Peyer's patch (tissue), 4 donors: ENCODE measurements at places on chromosomes 1 and 21.

DNA sequence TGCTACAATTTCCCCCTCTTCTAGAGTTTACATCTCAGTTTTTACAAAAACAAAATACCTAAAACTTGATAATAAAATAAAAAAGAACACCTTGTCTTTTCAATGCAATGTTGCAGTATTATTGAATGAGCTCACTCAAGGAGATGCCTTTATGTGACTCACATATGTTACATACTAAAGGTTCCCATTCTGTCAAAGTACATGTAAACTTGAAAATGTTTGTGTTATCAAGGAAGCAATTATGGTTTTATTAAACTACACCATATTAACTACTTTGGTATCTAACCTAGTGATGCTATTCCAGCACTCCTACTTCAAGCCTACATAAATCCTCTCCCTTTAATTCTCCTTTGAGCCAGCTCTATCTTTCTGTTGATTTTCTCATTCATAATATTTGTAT lies 658.3 kb downstream of the PTPRC start:
- H3K27me3 ChIP-seq: no peaks in the 10 kb centered on the region
- no peak overlapping the region for H3K27ac ChIP-seq
- H3K36me3 ChIP-seq: no peaks in the 10 kb centered on the region
- DNase-seq: no peak

DNA sequence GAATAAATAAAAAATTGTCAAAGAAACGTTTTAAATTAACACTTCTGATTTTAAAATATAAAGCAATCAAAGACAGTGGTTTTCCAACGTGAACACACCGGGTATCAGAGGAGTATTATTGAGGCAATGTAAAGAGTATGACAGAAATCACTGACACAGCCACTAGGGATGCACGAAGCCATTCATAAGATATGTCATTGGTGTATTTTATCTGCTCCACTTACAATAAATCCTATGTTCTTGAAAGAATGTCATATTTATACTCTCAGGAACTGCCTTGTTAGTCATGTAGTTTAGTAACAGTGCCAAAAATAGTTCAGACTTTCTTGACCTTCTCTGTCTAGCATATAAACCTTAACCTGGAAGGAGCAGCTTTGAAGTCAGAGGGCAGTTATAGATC lies 835.0 kb upstream of the NCAM2 start:
- H3K27me3 ChIP-seq: no peaks in the 10 kb centered on the region

DNA sequence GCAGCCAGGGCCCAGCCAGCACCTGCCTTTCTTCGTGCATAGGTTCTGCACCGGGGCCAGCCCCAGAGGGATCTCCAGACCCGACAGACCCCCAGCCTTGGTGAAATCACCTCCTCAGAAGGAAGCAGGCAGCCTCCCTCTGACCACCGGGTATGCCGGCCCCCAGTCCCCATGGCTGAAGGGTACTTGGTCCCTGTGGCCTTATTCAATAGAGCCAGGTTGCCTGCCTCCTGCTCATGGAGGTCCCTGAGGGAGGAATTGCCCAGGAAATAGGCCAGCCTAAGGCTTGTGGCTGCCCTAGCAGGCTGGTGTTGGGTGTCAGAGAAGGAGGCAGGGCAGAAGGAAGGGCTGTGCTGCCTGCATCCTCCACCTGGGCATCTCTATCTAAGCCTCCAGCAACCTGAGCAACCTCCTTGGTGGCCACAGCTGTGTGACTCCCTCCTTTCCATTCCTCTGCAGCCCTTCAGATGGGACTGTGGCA lies 338.2 kb upstream of the VAMP3 start:
- H3K27me3 ChIP-seq: no peaks in the 10 kb centered on the region
- no peak overlapping the region for H3K27ac ChIP-seq
- no peaks in the 10 kb centered on the region for H3K4me1 ChIP-seq
- no peak for DNase-seq
- H3K36me3 ChIP-seq: no peaks in the 10 kb centered on the region

DNA sequence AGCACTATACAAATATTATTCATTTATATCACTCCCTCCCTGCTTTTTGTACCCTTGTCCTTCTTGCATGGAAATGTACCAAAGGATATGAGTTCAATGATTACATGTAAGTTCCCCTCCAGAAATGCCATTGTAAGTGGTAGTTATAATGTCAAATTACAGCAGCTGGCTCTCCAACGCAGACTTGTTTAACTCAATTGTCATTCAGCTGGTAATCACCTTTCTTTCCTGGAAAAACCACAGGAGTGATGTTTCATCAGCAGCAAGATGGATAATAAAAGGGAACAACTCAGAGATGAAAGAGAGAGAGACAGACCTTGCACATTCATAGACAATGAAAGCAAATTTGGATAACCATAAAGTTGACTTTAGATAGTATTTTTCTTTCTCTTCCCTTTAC lies 578.6 kb upstream of the PBX1 start:
- no peaks in the 10 kb centered on the region for H3K36me3 ChIP-seq
- no peak overlapping the region for H3K27ac ChIP-seq
- no peak for DNase-seq
- no peak overlapping the region for H3K4me3 ChIP-seq
- H3K27me3 ChIP-seq: no peaks in the 10 kb centered on the region
- H3K4me1 ChIP-seq: no peaks in the 10 kb centered on the region

GRCh38 chr1:185045814-185046492 lies 595 bp downstream of the RNF2 start:
- DNase-seq: no peak
- peak overlapping the region; percentile 64 for H3K27ac ChIP-seq
- peak overlapping the region; percentile 87 for H3K4me3 ChIP-seq
- H3K4me1 ChIP-seq: peaks cover 13% of the 10 kb centered on the region

DNA sequence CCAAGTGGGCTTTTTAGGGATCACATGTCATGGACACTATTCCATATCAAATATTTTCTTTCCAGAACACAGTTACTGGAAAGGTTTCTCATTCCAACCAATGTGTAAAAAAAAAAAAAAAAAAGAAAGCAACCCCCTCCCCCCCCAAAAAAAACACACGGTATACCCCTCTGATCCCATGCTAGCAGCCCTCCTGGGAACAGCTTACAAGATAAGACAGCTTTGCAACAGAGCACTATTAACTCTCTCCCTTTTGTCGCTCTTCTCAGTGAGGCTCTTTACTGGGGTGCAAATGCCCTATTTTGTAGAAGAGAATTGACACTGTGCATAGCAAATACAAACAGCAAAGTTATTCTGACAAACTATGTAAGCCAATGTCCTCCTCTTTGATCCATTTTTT lies 161.2 kb downstream of the NTMT2 start:
- no peaks in the 10 kb centered on the region for H3K36me3 ChIP-seq
- no peaks in the 10 kb centered on the region for H3K27me3 ChIP-seq
- no peak overlapping the region for H3K27ac ChIP-seq
- no peak for DNase-seq
- H3K4me1 ChIP-seq: no peaks in the 10 kb centered on the region

DNA sequence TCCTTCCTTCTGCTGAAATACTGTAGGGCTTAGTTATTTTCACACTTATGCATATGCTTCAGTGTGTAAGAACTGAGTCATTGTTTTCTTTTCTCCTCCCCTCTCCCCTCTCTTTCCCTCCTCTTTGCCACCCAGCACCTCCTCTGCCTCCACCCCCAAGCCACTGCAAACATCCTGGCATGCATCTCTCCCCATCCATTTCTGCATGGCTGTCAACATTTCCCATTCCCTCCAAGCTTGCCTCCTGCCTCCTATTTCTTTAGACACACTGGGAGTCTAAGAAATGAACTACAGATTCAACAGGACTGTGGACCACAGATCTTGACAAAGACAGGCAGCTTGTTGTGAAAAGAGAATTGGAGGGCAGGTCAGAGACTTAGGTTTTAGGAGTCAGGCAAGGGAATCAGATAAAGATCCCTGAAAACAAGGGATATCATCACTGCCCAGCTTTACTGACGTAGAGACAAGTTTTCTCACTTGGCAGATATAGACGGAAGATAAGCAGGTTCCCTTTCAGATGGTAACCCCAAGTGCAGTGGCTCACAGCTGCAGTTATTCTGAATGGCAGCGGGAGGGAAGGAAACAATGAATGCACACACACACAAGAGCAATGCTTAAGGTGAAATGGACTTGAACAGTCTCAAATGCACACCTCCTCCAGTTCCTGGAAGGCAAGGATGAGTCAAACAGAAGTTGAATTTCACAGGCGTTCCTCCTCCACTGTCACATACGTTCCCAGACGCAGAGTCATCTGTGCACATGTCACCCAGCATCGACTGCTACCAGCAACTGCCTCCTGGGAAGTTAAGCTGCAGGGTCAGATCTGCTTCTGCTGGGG lies 56.1 kb downstream of the HIVEP3 start:
- no peak overlapping the region for H3K27ac ChIP-seq
- no peaks in the 10 kb centered on the region for H3K27me3 ChIP-seq
- no peak overlapping the region for H3K4me3 ChIP-seq
- no peaks in the 10 kb centered on the region for H3K4me1 ChIP-seq
- DNase-seq: no peak

DNA sequence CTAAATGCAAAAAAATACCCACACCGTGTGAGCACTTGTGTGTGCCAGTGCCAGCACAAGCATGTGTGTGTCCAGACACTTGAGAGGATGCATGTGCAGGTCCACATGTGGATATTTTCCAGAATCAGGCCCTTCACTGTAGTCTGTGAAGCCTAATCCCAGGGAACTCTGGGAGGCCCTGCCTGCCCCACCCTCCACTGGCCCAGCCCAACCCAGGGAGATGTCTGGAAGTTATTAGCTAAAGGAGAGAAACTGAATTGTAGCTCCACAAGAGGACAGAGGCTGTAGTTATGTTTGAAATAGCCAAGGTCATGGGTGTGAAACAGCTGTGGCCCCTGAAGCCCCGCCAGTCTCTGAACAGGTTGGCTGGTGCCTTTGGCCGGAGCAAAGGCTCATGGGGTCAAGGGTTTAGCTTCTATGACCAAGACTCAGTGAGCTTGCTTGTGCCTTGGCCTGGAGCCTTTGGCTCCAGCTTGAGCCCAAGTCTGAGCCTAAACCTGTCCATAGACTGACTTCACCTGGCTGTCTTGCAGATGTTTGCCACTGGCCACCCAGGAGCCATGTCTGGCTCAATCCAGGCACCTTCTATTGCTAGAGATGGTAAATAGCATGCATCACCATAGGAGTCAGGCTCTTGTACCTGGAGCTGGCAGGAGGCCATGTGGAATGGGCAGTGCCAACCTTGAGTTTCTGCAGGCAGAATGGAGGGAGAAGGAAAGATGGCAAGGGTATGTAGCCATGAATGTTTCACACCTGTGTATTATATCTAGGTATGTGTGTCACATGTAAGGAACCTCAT lies 69.9 kb downstream of the TMEM53 start:
- no peaks in the 10 kb centered on the region for H3K4me1 ChIP-seq
- no peak overlapping the region for H3K4me3 ChIP-seq
- H3K27me3 ChIP-seq: no peaks in the 10 kb centered on the region
- no peaks in the 10 kb centered on the region for H3K36me3 ChIP-seq
- no peak for DNase-seq

DNA sequence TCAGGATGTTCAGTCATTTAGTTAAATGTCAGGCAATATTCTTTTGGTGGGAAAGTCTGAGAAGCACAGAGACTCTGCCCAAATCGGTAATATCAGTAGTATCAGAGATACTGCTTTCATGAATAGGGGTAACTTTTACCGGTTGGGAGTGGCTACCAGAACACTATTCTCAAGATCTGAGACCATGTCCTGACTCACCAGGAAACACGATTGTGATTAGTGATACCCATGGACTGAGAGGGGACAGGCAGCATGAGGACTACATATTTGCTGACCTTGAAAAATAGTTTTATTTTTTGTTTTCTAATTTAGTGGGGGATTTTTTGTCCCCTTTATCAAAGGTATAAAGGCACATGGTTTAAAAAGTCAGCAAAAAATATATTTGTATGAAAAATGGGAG lies 76.0 kb upstream of the NEK2 start:
- no peaks in the 10 kb centered on the region for H3K4me1 ChIP-seq
- H3K36me3 ChIP-seq: no peaks in the 10 kb centered on the region
- H3K27me3 ChIP-seq: no peaks in the 10 kb centered on the region

DNA sequence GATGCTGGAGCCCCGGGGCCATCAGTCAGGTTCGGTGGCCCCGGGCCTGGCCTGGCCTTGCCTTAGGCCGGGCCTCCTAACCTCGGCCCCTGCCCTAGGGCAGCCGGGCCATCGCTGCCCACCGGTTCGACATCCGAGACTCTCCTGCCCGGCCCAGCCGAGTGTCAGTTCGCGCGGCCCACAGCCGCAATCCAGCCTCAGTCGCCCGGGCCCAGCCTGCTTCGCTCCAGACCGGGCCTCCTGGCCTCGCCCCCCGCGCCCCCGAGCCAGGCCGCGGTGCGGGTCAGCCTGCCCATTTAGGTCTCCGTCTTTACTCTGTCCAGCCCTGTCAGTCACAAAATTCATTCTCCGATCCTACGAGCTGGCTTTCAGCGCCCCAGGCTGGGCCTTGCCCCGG lies 777 bp downstream of the LRRC41 start:
- peak overlapping the region; percentile 93 for H3K27ac ChIP-seq
- H3K4me3 ChIP-seq: peak overlapping the region; percentile 78
- H3K4me1 ChIP-seq: no peaks in the 10 kb centered on the region
- H3K36me3 ChIP-seq: peaks cover 10% of the 10 kb centered on the region

DNA sequence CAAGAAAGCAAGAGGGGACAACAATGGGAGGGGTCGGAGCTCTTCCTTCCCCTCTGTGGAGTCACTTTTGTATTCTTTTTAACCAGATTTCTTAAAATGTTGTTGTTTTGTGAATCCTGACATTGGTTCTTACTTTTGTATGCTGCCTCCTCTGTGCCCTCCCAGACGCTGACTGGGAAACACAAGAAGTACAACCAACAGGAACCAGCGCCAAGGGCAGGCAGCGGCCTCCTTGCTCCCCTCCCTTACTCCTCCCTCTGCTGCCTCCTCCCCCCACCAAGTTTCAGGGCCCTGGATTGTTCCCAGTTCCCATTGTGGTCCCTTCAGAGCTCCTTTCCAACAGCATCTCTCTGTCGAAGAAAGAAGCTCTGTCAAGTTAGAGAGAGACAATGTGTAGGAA lies 111.1 kb downstream of the BRINP2 start:
- no peak overlapping the region for H3K4me3 ChIP-seq
- no peaks in the 10 kb centered on the region for H3K4me1 ChIP-seq
- H3K27me3 ChIP-seq: no peaks in the 10 kb centered on the region
- H3K36me3 ChIP-seq: no peaks in the 10 kb centered on the region

DNA sequence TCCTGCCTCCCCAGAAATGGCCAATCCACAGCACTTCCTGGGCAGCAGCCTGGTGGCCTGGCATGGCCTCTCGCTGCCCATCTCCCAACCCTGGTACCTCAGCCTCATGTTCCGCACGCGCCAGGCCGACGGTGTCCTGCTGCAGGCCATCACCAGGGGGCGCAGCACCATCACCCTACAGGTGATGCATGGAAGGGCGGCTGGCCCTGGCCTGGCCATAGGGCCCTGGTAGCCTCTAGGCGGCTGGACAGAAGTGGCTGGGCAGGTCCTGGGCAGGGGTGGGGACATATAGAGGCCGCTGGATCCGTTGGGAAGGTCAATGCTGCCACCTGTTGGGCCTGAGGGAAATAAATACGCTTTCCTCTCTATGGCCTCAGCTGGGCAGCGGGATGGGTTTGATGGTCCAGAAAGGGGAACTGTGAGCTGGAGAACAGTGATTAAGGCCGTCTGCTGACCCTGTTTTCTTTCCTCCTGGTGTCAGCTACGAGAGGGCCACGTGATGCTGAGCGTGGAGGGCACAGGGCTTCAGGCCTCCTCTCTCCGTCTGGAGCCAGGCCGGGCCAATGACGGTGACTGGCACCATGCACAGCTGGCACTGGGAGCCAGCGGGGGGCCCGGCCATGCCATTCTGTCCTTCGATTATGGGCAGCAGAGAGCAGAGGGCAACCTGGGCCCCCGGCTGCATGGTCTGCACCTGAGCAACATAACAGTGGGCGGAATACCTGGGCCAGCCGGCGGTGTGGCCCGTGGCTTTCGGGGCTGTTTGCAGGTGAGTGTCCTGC lies 14.4 kb downstream of the CELSR2 start:
- H3K4me1 ChIP-seq: peaks cover 5% of the 10 kb centered on the region
- H3K36me3 ChIP-seq: no peaks in the 10 kb centered on the region
- H3K4me3 ChIP-seq: no peak overlapping the region
- no peak overlapping the region for H3K27ac ChIP-seq
- peak; percentile 86 for DNase-seq
